ENCODE measurements at places on chromosomes 6 and 20. TPM values are rescaled to one million over a fixed set of nuclear protein-coding genes. Genes with fewer than 3 reads are reported as not detected.
A peak's percentile ranks its signal among the peaks of the same experiment; 100 is the strongest.

GRCh38 chr6:98054453-98054852 lies 771.4 kb upstream of the MMS22L start:
- H3K4me1 ChIP-seq, result no peaks in the 10 kb centered on the region
- no peaks in the 10 kb centered on the region for H3K36me3 ChIP-seq
- DNase-seq, result no peak
- no peak overlapping the region for H3K4me3 ChIP-seq
- H3K27ac ChIP-seq, result no peak overlapping the region

DNA sequence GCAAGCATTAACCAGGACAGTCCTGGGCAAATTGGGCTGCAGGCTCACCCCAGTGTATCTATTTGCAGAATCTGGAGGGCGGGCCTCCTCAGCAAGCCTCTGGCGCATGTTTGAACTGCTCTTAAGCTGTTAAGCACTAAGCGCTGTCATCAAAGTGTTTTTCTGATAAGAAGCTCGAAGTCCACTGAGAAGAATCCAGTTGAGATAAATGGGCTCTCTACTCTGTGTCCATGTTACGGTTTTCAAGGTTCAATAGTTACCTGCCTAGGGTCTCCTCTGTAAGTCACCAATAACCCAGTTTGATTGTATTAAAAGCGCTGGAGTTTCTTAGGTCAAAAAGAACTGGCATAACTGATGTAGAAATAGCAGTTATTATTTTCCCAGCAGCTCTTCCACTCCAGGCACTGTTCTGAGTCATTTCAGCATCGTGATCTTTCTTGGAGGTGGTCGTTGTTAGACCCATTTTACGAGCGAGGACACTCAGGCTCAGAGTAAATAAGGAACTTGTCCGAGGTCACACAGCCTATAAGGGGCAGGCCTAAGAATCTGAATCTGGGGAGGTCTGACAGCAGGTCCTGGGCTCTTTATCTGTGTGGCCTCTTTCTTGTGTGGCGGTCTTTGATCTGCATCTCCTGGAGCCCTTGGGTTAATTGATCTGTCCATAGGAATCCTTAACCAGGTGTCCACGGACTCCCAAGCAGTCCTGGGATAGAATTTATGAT lies 207.4 kb upstream of the ZNF217 start:
- DNase-seq, result no peak
- no peaks in the 10 kb centered on the region for H3K4me1 ChIP-seq
- no peak overlapping the region for H3K27ac ChIP-seq
- no peaks in the 10 kb centered on the region for H3K27me3 ChIP-seq
- H3K36me3 ChIP-seq, result no peaks in the 10 kb centered on the region

DNA sequence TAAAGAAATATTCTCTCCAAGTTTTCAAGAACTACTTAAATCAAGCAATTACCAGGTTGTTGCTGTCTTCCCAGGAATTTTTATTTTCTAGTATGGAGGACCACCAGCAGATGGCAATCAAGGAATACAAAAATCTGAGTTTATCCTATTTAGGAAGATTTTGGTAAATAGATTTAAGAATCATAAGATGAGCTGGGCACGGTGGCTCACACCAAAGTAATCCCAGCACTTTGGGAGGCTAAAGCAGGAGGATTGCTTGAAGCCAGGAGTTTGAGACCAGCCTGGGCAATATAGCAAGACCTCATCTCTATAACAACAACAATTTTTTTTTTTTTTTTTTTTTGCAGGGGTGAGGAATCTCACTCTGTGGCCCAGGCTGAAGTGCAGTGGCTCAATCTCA lies 19.3 kb upstream of the SEC63 start:
- H3K4me3 ChIP-seq, result no peak overlapping the region
- H3K27me3 ChIP-seq, result no peaks in the 10 kb centered on the region
- H3K36me3 ChIP-seq, result no peaks in the 10 kb centered on the region

DNA sequence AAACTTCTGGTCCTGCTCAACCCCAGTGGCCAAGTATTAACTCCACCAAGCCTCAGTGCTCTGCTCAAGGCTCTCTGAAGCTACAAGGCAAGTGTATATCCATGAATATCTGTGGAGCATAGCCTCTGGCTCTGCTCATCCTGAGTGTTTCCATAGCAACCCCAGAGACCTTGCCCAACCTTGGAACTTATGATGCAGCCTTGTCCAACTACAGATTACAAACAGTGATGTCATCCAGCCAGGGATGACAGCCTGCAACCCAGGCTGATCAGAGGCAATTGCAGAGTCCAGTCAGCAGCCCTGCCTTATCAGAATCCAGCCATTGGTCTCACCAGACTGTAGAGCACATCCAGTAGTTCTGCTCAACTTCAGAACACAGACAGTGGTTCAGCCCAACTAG lies 65.5 kb upstream of the SPACA1 start:
- H3K4me1 ChIP-seq, result no peaks in the 10 kb centered on the region
- no peak for DNase-seq
- H3K27ac ChIP-seq, result no peak overlapping the region

DNA sequence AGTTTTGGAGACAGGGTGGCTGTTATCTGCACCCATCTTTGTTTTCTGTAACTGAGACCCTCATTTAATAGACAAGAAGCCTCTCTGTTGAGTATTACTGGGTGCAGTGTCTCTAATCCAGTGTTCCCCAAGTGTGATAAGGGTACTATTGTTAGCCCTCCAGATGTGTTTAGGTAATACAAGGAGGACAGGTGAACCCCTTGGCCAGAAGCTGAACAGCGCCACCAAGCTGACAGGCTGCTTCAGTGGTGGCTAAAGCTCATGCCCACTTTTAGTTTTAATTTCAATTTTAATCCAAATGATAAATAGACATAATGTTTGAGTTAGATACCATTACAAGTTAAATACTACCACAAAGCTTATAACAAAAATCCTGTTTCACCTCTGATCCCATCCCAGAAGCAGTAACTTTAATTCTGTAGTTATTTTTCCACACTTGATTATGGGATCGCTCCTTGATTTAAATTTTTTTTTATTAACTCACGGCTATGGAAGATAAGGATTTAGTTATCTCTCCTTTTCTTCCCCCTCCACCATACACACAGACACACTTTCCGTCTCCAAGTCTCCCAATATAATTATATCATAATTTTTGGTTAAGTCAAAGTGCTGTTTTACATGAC lies 8.4 kb upstream of the STK35 start:
- no peaks in the 10 kb centered on the region for H3K4me1 ChIP-seq
- no peak for DNase-seq
- no peak overlapping the region for H3K4me3 ChIP-seq
- H3K36me3 ChIP-seq, result no peaks in the 10 kb centered on the region
- H3K27me3 ChIP-seq, result peaks cover 2% of the 10 kb centered on the region

GRCh38 chr20:15836634-15837033 lies 736.6 kb downstream of the KIF16B start:
- no peaks in the 10 kb centered on the region for H3K36me3 ChIP-seq
- DNase-seq, result no peak
- H3K4me1 ChIP-seq, result no peaks in the 10 kb centered on the region

GRCh38 chr20:41163821-41164220 lies 26.5 kb downstream of the PLCG1 start:
- no peak overlapping the region for H3K4me3 ChIP-seq
- DNase-seq, result no peak
- H3K27me3 ChIP-seq, result no peaks in the 10 kb centered on the region

GRCh38 chr20:1150218-1150617 lies 31.8 kb downstream of the PSMF1 start:
- peaks cover 42% of the 10 kb centered on the region for H3K36me3 ChIP-seq
- H3K4me3 ChIP-seq, result no peak overlapping the region
- H3K4me1 ChIP-seq, result no peaks in the 10 kb centered on the region
- DNase-seq, result no peak

HLA-DQA1 gene
- total RNA-seq, result 352 TPM

DNA sequence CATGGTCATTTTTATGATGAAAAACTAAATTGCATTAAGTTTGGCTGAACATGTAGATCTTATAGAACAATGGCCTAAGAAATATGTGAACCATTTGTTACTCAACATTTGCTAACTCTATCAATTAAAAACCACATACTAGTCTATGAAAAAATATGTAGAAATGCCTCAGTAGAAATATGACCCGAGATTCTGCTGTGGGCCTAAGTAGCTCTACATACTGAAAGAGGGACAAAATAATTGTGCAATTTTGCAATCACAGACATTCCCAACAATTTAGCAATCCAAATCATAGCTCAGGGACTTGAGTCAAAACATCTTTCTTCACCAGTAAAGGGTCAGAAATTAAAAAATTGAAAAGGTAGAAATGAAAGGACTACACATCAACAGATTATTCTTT lies 619.0 kb downstream of the FRK start:
- H3K27me3 ChIP-seq, result no peaks in the 10 kb centered on the region
- no peaks in the 10 kb centered on the region for H3K36me3 ChIP-seq
- no peaks in the 10 kb centered on the region for H3K4me1 ChIP-seq
- no peak for DNase-seq

DNA sequence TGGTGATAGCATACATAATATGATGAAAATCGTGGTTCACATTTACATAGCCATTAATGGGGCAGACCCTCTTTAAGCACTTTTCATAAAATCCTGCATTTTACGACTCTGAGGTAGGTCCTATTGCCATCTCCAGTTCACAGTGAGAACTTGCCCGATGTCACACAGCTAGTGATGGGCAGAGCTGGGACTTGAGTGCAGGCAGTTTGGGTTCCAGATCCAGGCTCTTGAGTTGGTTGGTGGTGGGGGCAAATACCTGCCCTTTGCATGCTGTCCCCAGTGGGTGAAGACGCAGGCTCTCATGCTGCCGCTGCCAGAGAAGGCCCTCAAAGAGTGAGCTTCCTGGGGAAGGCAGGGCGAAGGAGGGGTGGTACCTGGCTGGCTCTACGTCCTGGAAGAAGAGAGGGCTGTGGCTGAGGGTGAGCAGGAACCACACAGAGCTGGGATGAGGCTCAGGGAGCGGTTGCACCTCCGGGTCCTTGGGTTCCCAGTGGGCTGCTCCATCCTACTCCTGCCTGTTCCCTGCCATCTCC lies 6.1 kb upstream of the BAK1 start:
- no peaks in the 10 kb centered on the region for H3K36me3 ChIP-seq
- peaks cover 8% of the 10 kb centered on the region for H3K4me1 ChIP-seq
- peak overlapping the region; percentile 5 for H3K27ac ChIP-seq
- DNase-seq, result no peak
- peak overlapping the region; percentile 21 for H3K4me3 ChIP-seq

AIF1 gene
- total RNA-seq, result 558 TPM

DNA sequence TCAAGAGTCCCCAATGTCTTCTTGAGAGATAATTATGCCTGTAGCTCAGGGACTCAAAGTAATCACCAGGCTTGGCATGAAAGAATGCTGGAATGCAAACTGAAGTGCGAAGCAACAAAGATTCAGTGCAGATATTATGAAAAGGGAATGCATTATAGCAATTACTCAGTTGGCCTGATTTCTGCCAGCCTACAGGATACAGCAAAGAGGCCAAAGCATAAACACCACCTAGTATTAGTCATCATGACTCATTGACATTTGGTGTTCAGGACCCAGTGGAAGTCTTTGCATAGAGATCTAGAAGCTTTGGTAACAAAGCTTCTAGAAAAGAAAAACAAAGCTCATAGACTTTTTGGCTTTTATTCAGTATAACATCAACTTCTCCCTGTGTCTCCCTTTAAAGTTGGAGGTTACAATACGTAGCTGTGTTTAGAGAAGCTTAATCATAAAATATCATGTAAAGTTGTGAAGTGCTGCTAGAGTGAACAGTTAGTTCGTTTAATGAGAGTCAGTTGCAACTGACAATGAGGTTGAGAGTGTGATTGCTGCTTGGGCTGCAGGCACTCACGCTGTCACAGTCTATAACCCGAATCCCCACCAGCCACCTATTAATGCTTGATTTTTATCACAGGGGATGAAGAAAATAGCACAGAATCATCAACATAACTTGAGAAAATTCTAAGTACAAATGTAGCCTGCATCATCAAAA lies 932.7 kb downstream of the TFAP2A start:
- no peak for DNase-seq
- no peaks in the 10 kb centered on the region for H3K36me3 ChIP-seq
- no peak overlapping the region for H3K27ac ChIP-seq

WDR27 gene
- total RNA-seq, result 13.9 TPM

PDYN gene
- total RNA-seq, result 0.33 TPM

DDO gene
- total RNA-seq, result 0.14 TPM

- no peaks in the 10 kb centered on the region for H3K36me3 ChIP-seq
- no peak for DNase-seq
- H3K27me3 ChIP-seq, result no peaks in the 10 kb centered on the region
- no peaks in the 10 kb centered on the region for H3K4me1 ChIP-seq
These were observed 102.9 kb downstream of the AIG1 start for GRCh38 chr6:143163621-143164020.

- peak; percentile 53 for DNase-seq
- H3K36me3 ChIP-seq, result no peaks in the 10 kb centered on the region
- no peak overlapping the region for H3K4me3 ChIP-seq
- H3K4me1 ChIP-seq, result no peaks in the 10 kb centered on the region
- no peak overlapping the region for H3K27ac ChIP-seq
- no peaks in the 10 kb centered on the region for H3K27me3 ChIP-seq
These were observed 108.3 kb upstream of the PHACTR3 start for GRCh38 chr20:59495894-59496510.

- peaks cover 9% of the 10 kb centered on the region for H3K4me1 ChIP-seq
- no peak overlapping the region for H3K27ac ChIP-seq
- peaks cover 26% of the 10 kb centered on the region for H3K27me3 ChIP-seq
- H3K4me3 ChIP-seq, result peak overlapping the region; percentile 3
- no peaks in the 10 kb centered on the region for H3K36me3 ChIP-seq
These were observed 525 bp upstream of the MAK start for GRCh38 chr6:10838794-10839333.

PLAGL2 gene
- total RNA-seq, result 2.8 TPM

DNA sequence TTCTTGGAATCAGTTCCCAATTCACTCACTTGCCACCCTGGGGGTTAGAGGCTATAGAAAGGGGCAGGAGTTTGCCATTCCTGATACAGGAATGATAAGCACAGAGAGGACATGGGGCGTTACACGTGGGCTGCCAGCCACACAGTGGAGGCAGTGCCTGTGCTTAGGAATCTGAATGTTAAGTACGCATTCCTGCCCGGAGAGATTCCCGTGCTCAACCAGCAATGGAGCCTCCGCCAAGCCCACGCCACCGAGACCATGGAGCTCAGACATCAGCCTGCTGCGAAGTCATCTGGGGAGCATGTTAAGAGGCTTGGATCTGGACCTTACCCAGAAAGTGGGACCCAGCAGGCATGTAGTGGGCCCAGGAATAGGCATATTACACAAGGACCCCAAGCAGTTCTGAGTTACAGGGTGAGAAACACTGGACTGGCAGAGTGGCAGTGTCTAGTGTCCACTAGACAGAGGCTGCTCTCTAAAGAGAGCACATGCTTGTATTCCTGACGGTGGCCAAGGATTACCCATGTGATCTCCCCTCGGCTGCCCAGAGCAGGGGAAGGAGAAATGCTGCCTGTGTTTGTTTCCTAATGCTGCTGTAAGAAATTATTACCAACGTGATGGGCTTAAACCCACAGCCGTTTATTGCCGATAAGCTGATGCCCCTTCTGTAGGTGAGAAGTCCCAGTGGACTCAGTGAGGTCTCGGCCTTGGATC lies 138.2 kb downstream of the BMP7 start:
- no peak for DNase-seq
- no peaks in the 10 kb centered on the region for H3K4me1 ChIP-seq
- peaks cover 5% of the 10 kb centered on the region for H3K27me3 ChIP-seq
- H3K36me3 ChIP-seq, result no peaks in the 10 kb centered on the region
- H3K27ac ChIP-seq, result no peak overlapping the region

- no peaks in the 10 kb centered on the region for H3K27me3 ChIP-seq
- no peak for DNase-seq
- no peaks in the 10 kb centered on the region for H3K4me1 ChIP-seq
- H3K36me3 ChIP-seq, result peaks cover 3% of the 10 kb centered on the region
These were observed 101.5 kb downstream of the POPDC3 start for GRCh38 chr6:105078386-105078708.

Data from thymus (tissue), 14 donors.